ENCODE measurements at places on chromosomes 7 and 10.

- DNase-seq = no peak
Measured at GRCh38 chr7:117127585-117128168, 174.4 kb downstream of the ST7 start.

- peak; percentile 87 for DNase-seq
Measured at GRCh38 chr7:33128990-33129805, at the start of gene BBS9. Gene BBS9 (plus strand): TSS chr7:33129564. CDS start chr7:33146253, 16,689 bp downstream.

- no peak for DNase-seq
Measured at GRCh38 chr7:99806839-99807478, 20.9 kb upstream of the CYP3A43 start.

DNA sequence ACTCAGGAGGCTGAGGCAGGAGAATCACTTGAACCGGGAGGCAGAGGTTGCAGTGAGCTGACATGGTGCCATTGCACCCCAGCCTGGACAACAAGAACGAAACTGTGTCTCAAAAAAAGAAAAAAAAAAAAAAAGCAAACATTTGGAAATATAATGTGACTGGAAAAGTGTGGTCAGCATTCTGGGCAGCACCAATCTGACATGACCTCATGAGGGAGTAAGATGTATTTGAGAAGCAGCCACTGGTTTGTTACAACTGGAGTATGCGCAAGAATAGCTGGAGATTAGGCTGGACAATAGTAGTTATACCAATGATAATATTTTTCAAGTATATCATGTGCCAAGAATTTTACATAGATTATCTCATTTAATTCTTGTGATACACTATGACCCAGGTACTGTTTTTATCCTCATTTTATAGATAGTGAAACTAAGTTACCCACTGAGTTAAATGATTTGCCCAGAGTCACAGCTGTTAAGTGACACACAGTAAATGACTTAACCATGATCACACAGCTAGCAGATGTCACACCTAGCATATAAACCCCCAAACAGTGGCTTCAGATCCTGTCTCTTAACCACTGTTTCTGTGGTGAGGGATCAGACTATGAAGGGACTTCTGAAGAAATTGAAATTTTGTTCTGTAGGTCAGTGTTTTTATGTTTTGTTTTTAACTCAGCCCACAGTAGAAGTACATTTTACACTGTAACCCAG lies 11.1 kb downstream of the MCU start:
- no peak for DNase-seq

DNA sequence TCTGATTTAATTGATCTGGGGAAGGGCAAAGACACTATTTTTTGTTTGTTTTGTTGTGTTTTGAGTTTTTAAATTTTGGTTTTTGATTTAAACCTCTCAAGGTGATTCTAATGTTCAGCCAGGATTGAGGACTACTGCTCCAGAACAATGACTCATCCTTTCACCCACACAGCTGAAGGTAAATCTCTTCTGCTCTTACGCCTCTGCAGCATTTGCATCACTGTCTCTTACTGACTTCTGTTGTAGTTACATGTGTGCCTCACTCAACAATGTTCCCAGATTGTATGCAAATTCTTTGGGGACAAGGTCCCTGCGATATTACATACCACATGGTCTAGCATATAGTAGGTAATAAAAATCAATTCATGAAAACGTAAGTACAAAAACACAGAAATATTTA lies 467.5 kb upstream of the LRRN3 start:
- no peak for DNase-seq

- DNase-seq = no peak
Measured at GRCh38 chr10:88457660-88458059, 125.5 kb downstream of the RNLS start.

GRCh38 chr7:92582948-92583347 lies 7.2 kb downstream of the FAM133B start:
- no peak for DNase-seq

GRCh38 chr10:121313119-121313875 lies 284.9 kb downstream of the FGFR2 start:
- DNase-seq = no peak

DNA sequence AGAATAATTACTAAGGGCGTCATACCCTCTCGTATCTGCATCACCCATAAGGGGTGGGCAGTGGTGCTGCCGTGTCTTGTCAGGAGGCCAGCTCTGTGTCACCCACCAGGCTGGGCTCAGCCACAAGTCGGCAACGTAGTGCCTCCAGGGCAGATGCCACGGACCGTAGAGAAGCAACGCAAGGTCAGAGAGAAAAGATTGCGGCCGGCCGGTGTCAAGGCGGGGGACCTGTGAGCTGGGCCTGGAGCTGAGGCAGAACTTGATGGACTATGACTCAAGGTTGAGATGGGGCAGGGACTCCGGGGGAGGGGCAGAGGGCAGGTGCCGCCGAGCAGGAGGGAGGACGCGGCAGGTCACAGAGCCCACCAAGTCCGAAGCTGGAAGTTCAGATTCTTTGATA lies 29.5 kb downstream of the FOXK1 start:
- no peak for DNase-seq

DNA sequence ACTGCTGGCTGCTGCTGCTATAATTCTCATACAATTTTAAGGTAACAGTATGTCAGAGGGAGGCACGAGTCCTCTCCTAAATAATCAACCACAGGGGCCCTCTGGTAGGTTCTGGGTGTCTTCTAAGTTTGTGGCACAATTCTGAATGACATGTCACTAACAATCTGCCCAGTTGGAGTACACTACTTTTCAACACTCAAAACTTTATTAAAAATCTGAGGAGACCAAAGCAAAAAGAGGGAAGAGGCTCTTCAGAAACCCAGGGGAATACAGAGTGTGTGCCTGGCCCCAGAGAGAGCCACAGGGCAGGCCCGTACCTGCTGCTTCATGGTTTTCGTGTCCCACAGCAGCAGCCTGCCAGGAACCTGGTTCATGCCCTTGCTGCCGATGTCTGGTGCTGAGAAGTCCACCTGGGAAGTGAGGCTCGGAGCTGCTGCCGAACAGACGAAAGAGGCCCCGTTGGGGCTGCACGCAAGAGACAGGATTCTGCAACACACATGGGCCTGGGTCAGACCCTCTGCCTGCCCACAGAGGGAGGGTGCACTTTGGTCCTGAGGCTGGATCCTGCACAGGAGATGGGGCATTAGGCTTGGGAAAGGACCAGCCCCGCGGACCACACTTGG lies 18.3 kb downstream of the WDR91 start:
- DNase-seq = no peak

GRCh38 chr7:135321556-135321955 lies 87.9 kb downstream of the STRA8 start:
- DNase-seq = no peak

GRCh38 chr7:129923709-129924108 lies 29.1 kb downstream of the UBE2H start:
- DNase-seq = peak; percentile 72

DNA sequence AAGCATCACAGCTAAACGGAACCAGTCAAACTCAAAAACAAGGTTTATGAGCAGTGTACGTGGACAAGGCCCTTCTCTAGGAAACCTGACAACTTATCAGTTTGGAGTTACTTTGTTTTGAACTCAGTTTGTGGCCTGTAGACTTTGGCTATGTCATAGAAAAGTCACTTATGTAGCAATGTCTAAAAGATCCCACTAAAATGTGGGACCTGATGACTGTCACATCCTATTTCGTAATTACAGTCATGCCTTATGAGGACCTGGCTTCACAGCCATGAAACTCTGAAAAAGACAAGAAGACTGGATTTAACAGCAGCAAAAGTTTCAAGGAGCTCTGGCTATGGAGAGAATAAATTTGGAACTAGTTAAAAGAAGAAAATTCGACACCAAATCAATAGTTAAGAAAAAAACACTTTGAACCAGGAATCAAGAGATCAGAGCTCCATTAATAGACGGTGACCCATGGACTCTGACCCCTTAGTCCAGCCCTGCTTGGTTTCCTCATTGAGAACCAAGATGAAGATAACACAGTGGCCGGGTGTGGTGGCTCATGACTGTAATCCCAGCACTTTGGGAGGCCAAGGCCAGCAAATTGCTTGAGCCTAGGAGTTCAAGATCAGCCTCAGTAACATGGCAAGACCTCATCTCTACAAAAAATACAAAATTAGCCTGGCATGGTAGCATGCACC lies 204.3 kb downstream of the SFMBT2 start:
- no peak for DNase-seq

- no peak for DNase-seq
Measured at GRCh38 chr10:125133696-125134482, 26.5 kb downstream of the CTBP2 start.

DNA sequence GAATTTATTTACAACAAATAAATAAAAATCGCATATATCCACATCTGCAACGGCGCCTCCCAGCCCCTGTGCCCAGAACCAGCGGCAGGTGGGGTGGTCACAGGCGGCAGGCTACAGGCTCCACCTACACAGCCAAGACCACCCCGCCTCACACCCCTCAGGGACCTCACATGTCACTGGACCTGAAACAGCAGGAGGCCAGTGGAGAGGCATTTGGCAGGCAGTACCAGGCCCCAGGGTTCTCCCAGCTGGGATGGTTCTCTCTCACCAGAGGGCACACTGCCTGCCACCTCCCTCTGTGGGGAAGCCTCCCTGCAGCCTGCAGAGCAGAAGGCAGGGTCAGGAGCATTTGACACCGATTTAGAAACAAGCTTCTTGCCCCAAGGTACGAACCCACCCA lies 81.5 kb downstream of the MAD1L1 start:
- no peak for DNase-seq

DNA sequence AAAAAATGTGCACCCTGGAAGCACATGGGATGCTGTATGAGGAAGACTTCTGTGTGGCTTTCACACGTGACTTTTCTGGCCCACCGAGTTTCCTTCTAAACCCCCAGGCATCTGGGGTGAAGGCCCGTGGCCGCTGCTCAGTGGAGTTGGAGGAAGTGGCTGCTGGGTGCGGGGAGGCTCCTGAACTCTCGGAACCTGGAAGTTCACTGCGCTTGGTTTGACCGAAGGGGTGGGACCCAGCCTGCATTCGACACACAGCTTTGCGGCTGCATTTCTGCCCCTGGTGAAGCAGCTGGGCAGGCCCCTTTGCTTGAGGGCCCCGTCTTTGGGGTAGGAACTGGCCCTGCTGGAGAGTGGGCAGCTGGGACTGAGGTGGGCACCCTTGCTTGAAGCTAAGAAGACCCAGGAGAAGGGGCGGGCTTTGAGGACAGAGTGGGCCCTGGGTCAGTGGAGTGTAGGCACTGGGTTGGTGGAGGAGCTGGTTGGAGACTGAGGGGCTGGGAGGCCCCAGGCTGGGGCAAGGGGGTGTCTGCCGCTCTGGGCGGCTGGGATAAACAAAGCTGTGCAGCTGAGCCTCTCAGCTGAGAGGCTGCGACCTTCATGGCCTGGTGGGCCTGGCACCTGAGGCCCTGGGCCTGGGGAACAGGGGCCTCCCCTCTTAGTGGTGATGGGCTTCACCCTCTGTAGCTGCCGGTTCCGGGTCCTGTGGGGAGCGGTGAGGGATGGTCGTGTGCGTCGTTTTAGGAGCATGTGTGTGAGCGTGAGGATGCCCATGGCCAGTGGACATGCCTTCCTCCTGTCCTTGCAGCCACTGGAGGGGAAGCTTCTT lies 78.0 kb downstream of the INPP5A start:
- no peak for DNase-seq

- no peak for DNase-seq
Measured at GRCh38 chr10:77431209-77431611, 206.4 kb downstream of the KCNMA1 start.

DNA sequence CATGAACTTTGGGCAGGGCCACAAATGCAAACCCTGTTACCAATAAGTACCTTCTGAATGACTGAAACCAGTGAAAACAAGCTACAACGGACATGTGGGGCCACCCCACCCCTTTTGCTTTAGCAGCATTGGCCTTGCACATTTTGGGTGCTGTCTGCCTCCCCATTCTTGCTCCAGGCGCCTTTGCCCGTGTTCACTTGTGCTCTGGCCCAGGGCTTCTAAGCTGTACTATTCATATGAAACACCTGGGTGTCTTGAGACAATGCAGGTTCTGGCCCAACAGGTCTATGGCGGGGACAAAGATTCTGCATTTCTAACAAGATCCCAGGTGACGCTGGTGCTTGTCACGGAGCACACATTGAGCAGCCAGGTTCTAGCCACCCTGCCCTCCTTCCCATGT lies 96.5 kb upstream of the SDK1 start:
- DNase-seq = no peak

GRCh38 chr10:21458126-21458871 lies 67.2 kb downstream of the SKIDA1 start:
- DNase-seq = no peak

- no peak for DNase-seq
Measured at GRCh38 chr10:10903620-10904019, 114.1 kb upstream of the CELF2 start.

All from HS-5 (cell line).